ENCODE measurements at places on chromosomes 3 and 15. TPM values are rescaled to one million over a fixed set of nuclear protein-coding genes. Genes with fewer than 3 reads are reported as not detected.

DNA sequence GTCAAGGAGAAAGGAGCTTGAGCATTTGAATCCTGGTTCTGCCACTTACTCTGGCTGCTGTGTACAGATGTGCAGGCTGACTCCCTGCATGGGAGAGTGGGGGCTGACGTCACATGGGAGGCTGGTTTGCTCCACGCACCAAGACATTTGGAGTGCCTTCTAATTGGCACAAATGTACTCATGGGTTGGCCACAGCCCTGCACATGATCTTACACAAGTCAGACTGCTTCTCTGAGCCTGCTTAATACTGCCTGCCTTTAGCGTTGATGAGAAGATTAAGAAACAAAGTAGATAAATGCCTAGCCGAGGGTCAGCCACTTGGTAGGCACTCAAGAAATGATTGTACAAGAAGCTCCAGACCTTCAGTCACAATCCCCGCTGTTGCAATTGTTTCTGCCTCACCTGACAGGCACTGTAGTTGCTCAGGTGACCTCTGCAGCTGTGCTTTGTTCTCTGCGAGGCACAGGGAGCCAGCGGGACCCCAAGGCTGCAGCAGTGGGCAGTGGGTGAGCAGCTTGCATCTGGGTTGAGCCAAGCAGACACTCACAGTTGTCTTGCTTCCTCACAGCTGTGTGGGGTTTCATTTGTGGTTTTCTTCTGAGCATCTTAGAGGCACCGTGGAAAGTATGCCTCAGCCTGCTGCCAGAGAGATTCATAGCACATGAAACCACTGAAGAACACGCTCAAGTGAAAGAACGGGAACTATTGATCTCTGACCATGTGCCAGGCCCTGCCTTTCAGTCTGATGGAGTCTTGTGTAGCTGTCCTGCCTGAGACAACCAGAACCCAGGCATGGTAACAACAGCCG, 33.1 kb downstream of the GRK7 start:
- DNase-seq, result peak; percentile 77

Gene LACTB
- 63.5 TPM for total RNA-seq

Gene BUB1B
- 19.9 TPM for total RNA-seq

DNA sequence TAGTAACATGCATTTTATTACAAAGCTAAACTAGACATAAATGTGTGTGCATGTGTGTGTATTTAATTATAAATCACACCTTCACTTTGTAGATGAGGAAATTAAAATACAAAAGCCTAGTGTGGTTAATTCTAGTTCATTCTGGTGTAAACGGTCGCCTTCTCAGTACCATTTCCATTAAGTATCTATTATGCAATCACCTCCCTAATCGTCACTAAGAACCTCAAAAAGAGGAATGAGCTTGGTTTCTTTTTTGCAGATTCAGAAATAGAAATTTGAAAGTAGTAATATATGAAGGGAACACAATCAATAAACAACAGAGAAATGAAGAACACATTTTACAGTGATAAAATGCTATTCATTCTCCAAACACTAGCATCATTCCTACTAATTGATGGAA, 233.2 kb downstream of the ZBBX start:
- no peak for DNase-seq

- DNase-seq, result peak; percentile 2
Measured at GRCh38 chr3:168250415-168250861, 154.7 kb upstream of the GOLIM4 start.

DNA sequence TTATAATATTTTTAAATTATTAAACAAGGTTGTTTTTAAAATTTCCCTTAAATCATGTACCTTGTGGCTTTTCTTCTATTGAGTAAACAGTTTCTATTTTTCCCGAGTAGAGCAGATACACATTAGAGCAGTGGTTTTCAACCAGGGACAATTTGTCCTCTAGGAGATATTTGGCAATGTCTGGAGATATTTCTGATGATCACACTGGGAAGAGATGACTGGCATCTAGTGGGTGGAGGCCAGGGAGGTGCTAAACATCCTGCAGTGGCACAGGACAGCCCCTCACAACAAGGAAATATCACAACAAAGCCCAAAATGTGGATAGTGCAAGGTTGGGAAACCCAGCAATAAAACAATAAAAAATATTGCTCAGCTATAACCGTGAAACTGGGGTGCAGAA, 113.0 kb upstream of the PTPRG start:
- no peak for DNase-seq

Gene SCG3
- not detected for total RNA-seq

- DNase-seq, result peak; percentile 18
Measured at GRCh38 chr15:42348083-42348482, 11.2 kb upstream of the CAPN3 start.

- no peak for DNase-seq
Measured at GRCh38 chr15:41584636-41585126, 25.7 kb downstream of the TYRO3 start.

DNA sequence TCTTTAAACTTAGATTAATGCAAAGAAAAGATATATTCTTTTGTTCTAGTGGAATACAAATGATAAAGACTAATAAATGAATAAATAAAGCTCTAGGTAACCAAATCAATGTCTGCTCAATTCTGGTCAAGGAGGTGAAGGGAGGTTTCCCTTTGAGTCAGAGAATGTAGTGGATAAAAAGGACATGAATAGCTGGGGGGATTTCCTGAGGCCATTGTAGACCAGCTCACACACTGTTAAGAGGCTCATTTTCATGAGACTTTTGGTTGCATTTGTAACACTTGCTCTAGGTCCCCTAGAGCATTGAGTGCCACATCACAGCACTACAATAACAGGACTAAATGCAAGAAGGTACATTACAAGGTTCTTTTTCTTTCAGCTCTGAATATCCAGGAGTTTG, 170.7 kb downstream of the TIGIT start:
- DNase-seq, result no peak

DNA sequence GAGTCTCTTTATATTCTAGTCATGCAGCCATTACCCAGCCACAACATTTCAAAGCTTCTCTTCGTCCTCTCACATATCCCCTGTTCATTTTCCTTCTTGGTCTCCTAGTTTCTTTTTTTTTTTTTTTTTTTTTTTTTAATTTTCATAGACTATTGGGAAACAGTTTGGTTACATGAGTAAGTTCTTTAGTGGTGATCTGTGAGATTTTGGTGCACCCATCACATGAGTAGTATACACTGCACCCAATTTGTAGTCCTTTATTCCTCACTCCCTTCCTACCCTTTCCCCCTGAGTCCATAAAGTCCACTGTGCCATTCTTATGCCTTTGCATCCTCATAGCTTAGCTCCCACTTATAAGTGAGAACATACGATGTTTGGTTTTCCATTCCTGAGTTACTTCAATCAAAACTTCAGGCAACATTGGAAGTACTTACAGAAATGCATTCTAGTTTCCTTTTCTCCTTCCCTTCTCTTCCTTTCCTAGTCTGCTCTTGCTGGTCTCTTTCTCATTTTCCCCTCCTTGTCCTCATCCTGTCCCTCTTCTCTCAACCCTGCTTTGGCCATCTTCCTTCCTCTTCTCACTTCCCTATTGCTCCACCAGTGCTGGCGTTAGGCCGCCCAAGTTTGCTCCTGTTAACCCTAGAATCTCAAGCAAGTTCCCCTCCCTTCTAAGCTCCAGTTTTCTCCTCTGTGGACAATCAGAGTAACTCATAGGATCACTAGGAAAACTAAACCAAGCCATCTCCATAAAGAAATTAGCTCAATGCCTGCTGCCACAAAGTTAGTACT, 4.8 kb downstream of the ATP8B4 start:
- no peak for DNase-seq

Gene ACOX2
- 12.1 TPM for total RNA-seq

GRCh38 chr15:89999676-90000185, 1.4 kb upstream of the ZNF710 start:
- peak; percentile 20 for DNase-seq

Gene PATL2
- 0.97 TPM for total RNA-seq

DNA sequence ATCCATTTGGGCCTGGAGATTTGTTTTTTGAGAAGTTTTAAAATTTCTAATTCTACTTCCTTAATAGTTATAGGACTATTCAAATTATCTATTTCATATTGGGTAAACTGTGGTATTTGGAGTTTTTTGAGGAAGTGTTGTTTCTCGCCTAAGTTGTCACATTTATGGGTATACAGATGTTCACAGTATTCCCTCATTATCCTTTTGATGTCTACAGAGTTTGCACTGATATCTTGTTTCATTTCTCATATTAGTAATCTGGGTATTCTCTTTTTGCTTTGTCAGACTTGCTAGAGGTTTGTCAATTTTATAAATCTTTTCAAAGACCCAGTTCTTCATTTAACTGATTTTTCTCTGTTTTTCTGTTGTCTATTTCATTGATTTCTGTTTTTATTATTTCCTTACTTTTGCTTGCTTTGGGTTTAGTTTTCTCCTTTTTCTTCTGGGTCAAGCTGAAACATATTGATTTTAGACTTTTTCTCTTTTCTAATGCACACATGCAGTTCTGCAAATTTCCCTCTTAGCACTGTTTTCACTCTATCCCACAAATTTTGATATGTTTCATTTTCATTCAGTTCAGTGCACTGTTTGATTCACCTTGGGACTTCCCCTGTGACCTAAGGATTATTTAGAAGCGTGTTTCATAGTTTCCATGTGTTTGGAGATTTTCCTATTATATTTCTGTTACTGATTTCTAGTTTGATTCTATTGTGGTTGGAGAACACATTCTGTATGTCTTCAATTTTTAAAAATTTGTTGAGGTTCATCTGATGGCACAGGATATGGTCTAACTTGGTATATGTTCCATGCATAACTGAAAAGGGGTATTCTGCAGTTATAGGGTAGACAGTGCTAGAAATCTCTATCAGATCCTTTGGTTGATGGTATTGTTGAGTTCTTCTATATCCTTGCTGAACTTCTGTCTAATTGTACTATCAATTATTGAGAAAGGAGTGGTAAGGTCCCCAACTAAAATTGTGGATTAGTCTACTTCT, 79.6 kb downstream of the SUMF1 start:
- DNase-seq, result no peak

GRCh38 chr3:144112437-144112836, 140.8 kb downstream of the DIPK2A start:
- no peak for DNase-seq

Gene C3orf85
- not detected for total RNA-seq

Gene MED12L
- total RNA-seq, result 0.32 TPM

DNA sequence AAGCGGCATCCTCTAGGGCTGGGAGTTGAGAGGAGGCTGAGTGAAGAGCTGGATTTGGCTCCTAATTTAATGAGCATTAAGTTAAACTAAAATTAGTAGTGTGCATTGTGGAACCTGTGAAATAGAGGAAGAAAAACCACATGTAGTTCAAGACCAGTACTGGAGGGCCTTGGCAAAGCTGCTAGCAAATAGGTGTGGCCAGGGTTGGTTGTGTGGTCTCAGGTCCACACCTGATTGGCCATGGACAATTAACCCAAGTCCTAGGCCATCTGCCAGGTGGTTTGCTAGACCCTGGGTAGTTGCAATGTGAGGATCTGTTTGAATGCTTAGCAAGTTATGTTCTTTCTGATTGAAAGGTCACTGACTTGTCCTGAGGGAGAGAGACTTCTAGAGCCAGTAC, 275.5 kb downstream of the PDCD6IP start:
- DNase-seq, result no peak

Data from fibroblast of villous mesenchyme (primary cell).